Right cardiac atrium (tissue), 5 donors: ENCODE measurements at places on chromosomes 7 and 10. TPM values are rescaled to one million over a fixed set of nuclear protein-coding genes. Genes with fewer than 3 reads are reported as not detected.

Gene LRRTM3
- not detected for total RNA-seq

Gene CASTOR2
- total RNA-seq: 73.4 TPM

Gene ASIC3
- 4.0 TPM for total RNA-seq

Gene C7orf57
- total RNA-seq: not detected

Gene GOLGA7B
- total RNA-seq: 7.4 TPM

Gene C10orf143
- 2.8 TPM for total RNA-seq

Gene IGFBP1
- total RNA-seq: not detected

Gene COBL
- total RNA-seq: 53.3 TPM

Gene CUX1
- 146 TPM for total RNA-seq

Gene ATOH7
- not detected for total RNA-seq

Gene LOXL4
- total RNA-seq: 0.59 TPM

Gene MYH16
- total RNA-seq: not detected

Gene PLXDC2
- total RNA-seq: 25.2 TPM

Gene ANKRD2
- total RNA-seq: 19.1 TPM

Gene HOXA9
- not detected for total RNA-seq

Gene SYNPO2L
- 140 TPM for total RNA-seq
